ENCODE measurements at places on chromosomes 5 and 9.
A peak's percentile ranks its signal among the peaks of the same experiment; 100 is the strongest.

- DNase-seq = no peak
Observed at GRCh38 chr9:135704483-135704882, 2.5 kb downstream of the KCNT1 start.

DNA sequence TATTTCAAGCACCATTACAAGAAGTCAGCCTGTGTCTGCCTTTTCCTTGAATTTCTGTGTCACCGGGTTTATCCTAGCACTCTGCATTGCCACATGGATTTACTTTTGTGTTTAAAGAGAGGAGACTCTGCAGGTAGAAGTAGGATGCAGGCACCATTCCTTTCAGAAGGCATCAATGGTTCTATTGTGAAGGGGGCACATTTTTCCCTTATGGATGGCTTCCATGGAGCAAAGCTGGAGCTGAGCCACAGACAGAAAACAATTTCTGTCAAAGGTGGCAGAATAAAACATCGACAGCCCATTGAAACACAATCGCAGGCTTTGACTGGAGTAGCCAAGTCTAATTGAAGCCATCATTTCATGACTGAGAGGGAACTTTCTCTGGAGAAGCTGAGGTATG, 288.0 kb upstream of the ANKH start:
- no peak for DNase-seq

DNA sequence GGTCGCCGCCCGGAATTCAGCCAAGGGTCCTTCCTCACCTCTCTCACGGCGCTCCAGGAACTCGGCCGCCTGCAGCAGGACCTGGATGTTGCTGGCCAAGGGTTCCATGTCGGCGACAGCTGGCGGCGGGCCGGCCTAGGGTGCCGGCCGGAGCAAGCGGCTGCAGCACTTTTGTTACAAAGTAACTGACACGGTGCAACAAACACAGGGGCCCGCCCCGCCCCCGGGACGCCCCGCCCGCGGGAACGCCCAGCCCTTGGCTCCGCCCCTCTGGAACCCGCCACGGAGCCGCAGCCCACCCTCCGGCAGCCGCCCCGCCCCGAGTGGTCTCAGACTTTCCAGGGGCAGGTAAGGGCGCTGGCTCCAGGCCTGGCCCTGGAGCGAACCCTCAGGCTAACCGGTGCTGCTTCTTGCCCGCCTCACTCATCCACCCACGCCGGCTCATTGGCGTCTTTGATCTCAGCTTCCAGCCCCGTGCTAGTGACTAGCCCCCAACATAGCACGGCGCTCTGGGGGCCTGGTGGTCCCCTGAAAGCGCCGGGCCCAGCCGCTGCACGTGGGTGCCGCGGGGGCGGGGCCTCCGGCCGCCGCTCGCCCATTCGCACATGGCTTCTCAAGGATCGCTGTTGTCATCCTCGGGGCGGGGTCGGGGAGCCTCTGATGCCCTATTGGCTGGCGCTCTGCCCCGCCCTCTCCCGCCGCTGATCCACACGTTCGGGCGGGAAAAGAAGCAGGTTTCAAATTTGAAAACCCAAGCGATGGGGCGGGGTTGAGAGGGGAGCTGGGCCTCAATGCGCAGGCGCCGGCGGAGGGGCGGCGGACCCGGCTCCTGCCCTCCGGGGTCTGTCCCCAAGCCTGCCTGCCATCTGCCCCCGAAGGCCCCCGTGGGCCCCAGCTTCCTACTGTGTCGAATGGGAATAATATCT, at the start of gene MXD3:
TSS of gene MXD3 (minus strand) at position 176 of the 926 bp plus-strand sequence. CDS start at position 108, 68 bp downstream.
- DNase-seq = peak; percentile 94

- no peak for DNase-seq
Observed at GRCh38 chr5:80654054-80654390, 430 bp upstream of the MSH3 start.

DNA sequence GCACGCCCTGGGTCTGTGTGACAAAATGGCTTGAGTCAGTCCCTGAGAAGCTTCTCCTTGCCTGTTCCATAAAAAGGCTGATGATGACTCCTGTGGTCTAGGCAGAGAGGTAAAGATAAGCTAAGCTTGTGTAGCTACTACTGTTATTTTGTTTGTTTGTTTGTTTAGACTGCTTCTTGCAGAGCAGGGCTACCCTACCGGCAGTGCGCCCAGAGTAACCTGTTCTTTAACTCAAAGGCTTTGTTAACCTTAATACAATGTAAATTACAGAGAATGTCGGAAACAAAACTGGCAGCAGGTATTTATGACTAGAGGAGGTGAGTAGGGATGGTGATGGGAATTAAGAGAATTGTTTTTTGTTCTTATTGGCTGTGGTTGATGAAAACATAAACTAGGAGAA, 87.6 kb downstream of the F2RL2 start:
- no peak for DNase-seq

DNA sequence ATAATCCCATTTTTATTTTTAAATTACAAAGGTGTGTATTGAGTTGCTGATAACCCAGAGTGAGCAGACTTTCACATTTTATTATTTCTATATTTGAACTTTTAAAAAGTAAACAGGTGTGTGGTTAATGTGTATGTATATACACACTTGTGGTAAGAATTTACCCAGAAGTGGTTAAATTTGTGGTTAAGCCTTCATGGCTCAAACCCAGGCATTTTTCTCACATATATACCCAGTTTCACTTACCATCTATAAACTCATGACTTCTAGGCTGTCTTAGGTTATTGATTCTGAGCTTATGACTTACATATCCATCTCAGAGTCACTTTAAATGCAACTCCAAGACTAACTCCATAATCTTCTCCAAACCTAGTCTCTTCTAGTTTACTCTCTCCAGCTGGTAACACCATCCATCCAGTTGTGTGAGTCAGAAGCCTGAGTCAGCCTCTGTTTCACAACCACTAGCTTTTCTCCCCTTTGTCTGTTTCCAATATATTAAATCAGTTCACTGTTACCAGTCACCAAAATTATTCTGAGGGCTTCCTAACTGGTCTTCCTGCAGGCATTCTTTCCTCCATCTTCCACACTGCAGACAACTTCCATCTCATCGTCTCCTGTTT, 20.2 kb downstream of the ZBED3 start:
- DNase-seq = peak; percentile 20

GRCh38 chr5:178126556-178126955, 4.3 kb upstream of the RMND5B start:
- no peak for DNase-seq

GRCh38 chr9:82116556-82116955, 128.0 kb downstream of the SPATA31D1 start:
- DNase-seq = no peak

DNA sequence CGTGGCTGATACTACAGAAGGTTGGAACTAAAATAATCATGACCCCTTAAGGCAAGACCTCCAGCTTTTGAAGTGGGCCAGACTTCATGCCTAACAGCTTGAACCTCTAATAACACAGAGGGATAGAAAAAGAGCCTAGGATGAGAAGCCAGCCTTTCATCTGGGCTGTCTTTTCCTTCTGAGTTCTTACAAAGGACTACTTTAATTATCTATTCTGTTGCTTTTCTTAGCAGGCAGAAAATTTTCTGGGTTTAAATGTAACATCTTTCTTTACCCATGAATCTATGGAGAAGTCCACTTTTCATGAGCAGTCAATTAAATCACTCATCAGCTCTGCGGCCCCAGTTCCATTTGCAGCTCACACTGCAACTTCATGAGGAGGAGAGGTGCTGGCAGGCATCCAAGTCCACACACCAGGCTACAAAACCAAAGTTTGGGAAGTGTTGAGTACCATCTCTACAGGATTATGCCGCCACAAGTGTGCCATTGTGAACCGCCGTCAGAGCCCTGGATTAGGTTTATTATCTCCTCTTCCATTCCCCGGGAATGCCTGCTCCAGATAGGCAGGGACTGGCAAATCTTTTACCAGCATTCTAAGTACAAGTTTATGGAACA, 192.0 kb downstream of the TLE4 start:
- peak; percentile 25 for DNase-seq

- no peak for DNase-seq
Observed at GRCh38 chr9:34140853-34141252, 14.4 kb upstream of the DCAF12 start.

GRCh38 chr9:127162046-127162863, 39.8 kb upstream of the ANGPTL2 start:
- no peak for DNase-seq

DNA sequence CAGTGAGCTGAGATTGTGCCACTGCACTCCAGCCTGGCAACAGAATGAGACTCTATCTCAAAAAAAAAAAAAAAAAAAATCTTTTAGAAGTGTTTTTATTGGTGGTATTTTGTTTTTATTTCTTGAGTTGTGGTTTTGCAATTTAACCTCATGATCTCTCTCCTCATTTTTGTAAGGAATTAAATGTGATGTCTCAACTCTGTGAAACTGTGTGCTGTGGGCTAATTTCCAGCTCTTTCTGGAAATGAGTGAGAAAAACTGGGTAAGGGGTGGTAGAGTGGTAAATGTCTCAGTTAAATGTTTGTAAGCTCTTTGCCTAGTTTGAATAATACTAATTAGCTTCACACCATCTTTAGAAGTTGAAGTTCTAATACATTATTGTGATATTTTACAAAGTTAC, 29.0 kb downstream of the ACO1 start:
- no peak for DNase-seq

GRCh38 chr5:60387051-60387440, 312.9 kb downstream of the DEPDC1B start:
- no peak for DNase-seq

GRCh38 chr9:115597330-115597895, 479.5 kb upstream of the TNC start:
- no peak for DNase-seq

GRCh38 chr5:92777421-92777820, 803.6 kb downstream of the NR2F1-AS1 start:
- DNase-seq = peak; percentile 12

DNA sequence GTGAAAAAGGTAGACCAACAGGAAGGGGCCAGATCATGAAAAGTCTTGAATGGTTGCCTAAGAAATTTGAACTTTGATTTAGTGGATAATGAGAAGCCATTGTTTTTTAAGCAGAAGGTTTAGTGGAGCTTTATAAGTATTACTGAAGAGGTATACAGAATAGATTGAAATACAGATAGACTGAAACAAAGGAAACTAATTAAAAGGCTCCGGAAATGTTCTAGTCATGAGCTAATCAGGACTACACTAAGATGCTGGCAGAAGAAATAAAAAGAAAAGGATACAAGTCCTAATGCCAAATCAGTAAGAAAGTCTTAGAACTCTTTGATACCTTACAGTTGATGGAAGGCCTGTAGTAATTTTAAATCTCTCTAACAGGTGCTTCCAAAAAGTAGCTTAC, 45.7 kb upstream of the RFX3 start:
- no peak for DNase-seq

DNA sequence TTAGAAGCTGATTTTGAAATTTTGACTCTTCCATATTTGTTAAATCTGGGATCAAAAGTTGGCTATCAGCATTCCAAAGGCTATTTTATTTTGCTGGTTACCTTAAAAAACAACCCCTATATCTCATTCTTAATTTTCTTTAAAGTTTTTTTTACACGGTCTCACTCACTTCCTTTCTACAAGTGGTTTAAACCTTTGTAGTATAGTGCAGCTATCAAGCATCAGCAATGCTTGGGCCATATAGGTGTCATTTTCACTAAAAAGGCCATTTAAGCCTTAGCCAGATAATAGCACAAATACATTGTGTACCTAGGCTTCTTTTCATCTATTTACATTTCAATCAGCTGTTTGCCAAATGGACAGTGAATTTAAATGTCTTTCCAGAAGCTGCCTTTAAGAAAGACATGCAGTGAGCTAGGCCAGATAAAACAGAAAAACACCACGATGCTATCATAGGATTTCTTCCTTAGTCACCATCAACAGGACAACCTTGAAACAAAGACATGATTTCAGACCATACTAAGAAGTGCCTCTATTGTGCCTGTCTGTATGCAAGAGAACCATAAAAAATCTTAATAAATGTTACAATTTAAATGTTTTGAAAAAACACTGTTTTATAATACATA, 104.2 kb downstream of the RAPGEF6 start:
- no peak for DNase-seq

DNA sequence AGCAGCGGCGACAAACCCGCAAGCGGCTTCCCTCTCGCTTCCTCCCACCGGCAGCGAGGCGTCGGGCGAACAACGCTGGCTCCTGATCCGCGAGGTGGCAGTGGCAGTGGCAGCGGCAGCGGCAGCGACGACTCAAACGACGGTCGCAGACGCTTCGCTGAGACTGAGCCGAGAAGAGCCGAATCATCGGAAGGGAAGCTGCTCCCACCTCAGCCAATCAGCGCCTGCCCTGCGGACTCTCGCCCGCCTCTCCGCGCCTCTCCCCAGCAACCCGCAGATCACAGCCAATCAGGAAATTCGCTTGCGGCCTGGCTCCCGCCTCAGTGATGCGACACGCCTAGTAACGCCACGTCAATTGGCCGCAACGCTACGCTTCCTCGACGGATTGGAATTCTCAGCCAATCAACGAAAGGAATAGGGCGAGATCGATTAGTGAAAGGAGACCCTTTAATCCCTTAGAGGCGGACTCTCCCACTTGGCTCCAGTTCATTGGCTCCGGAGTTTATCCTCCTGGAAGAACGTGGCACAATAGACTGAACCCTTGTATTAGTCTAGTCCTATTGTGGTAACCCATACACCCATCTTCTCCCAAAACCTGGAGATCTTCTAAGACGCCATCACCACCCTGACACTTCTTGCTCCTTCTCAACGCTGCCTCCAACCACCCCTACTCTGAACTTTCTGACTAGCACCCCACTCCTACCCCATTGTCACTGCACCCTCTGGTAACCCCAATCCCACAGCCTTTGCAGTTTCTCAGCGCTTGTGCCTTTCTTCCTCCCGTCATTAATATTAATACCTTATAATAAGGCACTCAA, at the start of gene VCP:
TSS of gene VCP (minus strand) at position 165 of the 818 bp plus-strand sequence. CDS start 272 bp downstream, outside the sequence.
- peak; percentile 91 for DNase-seq

- no peak for DNase-seq
Observed at GRCh38 chr9:87138128-87139040, 191.1 kb upstream of the GAS1 start.

GRCh38 chr5:108629779-108630528, 117.7 kb upstream of the FER start:
- no peak for DNase-seq

DNA sequence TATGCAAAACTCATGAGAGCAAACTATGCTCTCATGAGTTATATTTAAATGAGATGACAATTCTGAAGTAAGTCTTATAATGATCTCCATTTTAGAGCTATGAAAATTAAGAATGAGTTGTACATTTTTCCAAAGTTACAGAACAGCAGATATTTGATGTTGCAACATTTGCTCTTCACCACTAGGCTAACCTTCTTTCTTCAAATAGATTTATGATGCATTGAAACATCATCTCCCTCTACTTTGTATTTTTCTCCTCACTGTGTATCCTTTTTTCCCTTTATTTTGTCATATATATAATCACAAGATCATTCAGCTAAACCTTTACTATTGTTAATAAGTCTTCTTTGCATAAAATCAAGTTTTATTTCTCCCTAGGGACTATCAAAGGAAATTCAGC, 497.7 kb upstream of the TYRP1 start:
- DNase-seq = no peak

- DNase-seq = peak; percentile 33
Observed at GRCh38 chr9:100437860-100438805, 11.2 kb downstream of the MSANTD3 start.

GRCh38 chr9:92247296-92247695, 46.2 kb downstream of the IARS1 start:
- no peak for DNase-seq

- DNase-seq = no peak
Observed at GRCh38 chr9:81984928-81985327, 3.6 kb upstream of the SPATA31D1 start.
